ENCODE measurements at places on chromosomes 4 and X.
A peak's percentile ranks its signal among the peaks of the same experiment; 100 is the strongest.

- DNase-seq = no peak
These were observed 4.2 kb upstream of the HGFAC start for GRCh38 chr4:3437582-3437936.

DNA sequence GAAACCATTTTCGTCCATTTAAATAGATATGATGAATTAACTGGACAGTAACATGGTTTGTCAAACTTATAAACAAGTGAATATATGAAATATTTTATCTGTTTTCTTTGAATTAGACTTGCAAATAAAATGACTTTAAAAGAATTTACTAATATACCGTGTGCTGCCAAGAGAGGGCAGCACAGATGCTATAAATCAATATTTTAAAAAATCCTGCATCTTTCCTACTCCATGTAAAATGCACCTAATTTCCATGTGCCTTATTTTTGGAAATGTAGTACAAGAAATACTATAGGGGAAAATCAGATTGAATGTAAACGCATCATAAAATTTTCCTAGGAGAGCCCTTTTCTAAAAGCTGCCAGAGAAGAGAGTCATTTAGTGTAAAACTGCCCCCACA, 62.2 kb downstream of the PRKX start:
- DNase-seq = peak; percentile 32

GRCh38 chr4:159353422-159354116, 250.7 kb downstream of the RAPGEF2 start:
- no peak for DNase-seq

- DNase-seq = no peak
These were observed 708 bp downstream of the BCLAF3 start for GRCh38 chrX:19990151-19990555.

DNA sequence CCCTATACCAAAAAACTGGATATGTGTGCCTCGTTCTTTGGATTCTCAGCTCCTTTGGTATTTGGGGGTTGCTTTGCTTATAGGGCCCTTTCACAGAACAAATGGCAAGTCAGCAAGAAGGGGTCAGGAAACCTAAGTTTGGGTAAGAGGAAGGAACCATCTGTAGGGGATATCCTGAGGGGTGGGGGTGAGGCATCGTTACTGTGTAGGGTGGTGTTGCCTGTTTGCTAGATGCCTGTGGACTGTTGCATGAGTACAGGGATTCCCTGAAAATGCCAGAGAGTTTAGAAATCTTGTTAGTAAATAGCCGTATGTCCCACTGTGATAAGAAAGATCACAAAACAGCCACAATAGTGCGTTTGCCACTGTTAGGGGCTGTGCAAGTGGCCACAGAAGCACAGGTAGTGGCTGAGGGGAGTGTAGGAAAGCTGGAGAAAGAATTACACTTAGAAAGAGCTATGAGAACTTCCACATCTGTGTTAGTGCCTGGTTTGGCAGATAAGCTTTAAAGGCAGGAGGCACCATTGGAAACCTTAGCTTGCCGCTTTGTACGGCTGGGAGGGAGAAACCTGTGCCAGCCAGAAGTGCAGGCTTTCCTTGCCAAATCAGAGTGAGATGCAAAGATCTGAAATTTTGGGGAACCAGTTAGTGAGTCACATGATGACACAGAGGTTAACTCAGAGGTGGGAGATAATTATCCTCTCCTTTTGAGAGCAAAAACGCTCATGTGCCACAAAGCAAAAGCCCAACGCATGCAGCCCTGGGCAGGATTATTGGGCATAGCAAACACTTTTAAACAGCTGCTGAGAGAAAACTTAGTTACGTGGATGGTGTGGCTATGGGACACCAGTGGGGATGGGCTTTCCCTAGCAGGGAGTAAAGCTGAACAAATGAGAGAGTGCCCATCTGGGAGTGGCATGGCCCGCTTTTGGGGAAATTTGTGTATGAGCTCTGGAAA, 343.7 kb downstream of the ARAP2 start:
- no peak for DNase-seq

GRCh38 chrX:108245462-108245861, 153.9 kb downstream of the ATG4A start:
- no peak for DNase-seq

- DNase-seq = no peak
These were observed 188.4 kb downstream of the SLC7A11 start for GRCh38 chr4:138053641-138054301.

- no peak for DNase-seq
These were observed 267.2 kb downstream of the MAPK10 start for GRCh38 chr4:86092684-86093083.

DNA sequence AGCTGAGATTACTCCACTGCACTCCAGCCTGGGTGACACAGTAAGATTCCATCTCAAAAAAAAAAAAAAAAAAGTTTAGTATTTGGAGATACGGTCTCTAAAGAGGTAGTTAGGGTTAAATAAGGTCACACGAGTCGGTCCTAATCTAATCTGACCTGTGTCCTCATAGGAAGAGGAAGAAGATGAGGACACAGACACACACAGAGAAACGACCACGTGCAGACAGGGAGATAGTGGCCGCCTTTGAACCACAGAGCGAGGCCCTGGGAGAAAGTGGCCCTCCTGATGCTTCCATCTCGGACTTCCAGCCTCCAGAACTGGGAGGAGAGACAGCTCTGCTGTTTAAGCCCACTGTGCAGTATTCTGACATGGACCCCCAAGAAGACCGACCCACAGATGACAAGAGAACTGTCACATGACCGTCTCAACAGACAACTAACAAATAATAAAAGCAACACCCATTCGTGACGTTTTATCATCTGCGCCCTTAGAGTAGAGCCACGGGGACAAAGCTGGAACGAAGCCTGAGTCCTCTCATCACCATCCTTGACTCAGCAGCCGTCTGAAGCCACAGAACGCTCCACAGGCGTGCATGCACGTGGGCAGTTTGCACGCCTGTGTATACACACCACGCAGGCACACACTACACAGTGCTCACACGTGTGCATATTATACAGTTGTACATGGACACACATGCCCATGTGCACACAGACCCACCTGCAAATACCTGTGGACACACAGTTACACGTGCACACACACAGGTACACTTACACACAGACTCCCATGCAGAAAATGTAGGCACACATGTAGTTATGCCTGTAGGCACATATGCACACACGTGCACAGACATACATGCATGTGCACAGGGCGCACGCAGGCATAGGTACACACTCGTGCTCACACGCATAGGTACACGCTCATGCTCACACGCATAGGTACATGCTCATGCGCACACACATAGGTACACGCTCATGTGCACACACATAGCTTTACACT, 51.7 kb downstream of the FAM53A start:
- no peak for DNase-seq

DNA sequence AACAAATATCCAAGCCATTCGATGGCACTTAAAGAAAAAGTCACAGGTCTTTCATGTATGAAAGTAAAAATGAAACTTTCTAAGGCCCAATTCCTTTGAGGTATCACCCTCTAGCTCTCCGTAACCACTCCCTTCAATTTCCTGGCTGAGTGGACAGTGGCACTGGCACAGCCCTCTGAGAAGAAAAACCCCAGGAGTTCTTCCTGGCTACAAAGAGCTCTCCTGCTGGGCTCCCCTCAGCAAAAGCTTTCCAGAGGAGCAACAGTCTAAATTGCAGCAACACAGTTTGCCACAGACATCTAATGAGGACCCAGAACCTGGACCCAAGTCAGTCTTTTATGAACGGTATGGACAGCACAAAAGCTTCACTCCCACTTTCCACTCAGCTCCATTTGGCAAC, 71.8 kb downstream of the FUNDC1 start:
- no peak for DNase-seq

DNA sequence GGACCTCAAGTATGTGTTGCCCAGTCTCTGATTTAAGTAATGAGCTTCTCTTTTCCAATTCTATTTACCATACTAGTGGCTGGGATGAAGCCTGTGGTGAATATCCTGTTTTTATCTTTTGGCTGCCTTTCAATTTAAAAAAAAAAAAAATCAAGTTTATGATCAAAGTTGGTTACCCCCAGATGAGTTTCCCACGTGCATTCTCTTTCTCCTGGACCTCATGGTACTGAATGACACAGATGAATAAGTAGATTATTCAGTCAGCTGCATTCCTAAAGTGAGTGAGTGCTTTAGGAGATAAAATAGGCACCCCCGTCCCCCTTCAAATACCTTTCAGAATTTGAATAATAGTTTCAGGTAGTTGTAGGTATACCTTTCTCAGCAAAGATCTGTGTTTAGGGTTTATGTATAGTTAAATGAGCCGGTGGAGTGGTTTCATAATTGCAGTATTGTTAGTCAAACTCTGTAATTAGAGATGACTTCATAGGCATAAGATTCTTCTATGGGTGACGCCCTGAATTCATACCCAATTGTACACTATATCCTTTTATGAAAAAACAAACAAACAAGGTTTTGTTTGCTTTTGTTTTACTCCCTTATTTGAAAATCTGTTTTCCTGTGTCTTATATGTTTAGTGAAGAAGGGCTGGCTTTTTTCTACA, 41.9 kb downstream of the PLS3 start:
- no peak for DNase-seq

DNA sequence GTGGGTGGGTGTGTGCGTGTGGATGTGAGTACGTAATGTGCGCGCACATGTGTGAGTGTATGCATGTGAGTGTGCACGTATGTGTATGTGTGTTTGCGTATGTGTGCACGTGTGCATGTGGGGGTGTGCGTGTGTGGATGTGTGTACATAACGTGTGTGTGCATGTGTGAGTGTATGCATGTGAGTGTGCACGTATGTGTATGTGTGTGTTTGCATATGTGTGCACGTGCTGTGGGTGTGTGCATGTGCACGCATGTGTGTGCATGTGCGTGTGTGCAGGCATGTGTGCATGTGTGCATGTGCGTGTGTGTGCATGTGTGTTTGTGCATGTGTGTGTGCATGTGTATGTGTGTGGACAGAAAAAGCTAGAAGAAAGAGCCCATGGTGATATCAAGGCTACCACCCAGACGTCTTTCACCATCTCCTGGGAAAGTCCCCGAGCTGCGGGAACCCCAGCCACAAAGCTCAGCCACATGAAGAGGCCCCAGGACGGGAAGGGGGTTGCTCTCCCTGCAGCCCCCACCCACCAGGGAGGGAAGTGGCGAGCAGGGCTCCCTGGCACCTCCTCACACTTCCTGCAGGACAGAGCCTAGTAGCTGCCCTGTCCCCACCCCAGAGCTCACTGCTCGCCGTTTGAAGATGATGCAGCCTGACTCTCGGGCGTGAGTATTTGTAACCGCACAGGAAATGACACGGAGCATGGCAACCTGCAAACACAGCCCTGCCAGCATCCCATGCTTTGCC, 108.3 kb downstream of the DCTD start:
- peak; percentile 21 for DNase-seq

DNA sequence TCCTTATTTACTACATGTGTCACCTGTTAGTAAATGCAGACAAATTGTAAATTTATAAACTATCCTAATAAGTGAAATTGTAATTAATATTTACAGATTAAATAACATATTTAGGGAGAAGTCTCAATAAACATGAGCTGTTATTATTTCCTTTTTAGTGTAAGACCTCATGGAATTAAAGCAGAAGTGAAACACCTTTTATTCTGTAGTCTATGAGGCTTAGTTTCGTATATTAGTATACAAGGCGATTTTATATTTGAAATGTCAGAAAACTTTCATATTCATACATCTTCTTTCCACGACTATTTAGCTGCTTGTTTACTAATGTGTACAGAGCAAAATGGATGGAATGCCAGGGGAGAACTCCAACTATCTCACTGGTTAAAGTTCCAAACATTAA, 414.4 kb downstream of the ARHGAP24 start:
- no peak for DNase-seq

GRCh38 chr4:81651243-81651899, 179.7 kb upstream of the RASGEF1B start:
- no peak for DNase-seq

GRCh38 chr4:7048642-7049041, 5.5 kb downstream of the TADA2B start:
- no peak for DNase-seq

GRCh38 chrX:50889582-50889981, 21.0 kb upstream of the BMP15 start:
- DNase-seq = no peak

DNA sequence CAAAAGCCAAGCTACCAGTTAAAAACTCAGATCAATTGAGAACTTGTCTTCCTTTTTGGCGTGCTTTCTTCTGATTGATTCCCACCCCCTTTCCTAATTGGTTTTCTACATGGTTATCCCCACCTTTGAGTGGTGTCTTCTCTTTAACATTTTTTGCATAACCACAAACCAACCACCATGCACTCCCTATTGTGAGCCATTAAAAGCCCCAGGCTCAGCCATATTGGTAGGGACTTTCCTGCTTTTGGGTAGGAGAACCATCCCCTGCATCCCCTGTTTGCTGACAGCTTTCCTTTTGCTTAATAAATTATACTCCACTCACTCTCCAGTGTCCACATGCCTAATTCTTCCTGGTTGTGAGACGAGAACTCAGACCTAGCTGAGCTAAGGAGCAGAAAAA, 1651.4 kb upstream of the IGFBP7 start:
- DNase-seq = no peak

GRCh38 chr4:120491481-120491880, 424.8 kb upstream of the MAD2L1 start:
- no peak for DNase-seq

DNA sequence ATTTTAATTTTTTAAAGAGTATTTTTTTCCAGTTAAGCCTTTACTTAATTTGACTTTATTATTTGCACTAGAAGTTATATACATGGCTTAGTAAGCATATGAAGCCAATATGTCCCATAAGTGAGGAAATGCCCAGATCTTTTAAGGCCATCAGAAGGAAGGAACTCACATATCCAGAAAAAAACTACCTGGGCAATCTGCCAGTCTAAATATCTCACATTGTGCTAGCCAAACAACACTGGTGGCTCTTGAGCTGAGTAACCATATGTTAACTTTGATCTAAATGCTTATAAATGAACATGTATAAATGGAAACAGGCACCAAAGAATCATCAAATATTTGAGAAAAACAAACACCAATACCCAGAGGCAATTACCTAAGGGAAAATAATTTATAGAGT, 138.6 kb upstream of the APOOL start:
- no peak for DNase-seq

DNA sequence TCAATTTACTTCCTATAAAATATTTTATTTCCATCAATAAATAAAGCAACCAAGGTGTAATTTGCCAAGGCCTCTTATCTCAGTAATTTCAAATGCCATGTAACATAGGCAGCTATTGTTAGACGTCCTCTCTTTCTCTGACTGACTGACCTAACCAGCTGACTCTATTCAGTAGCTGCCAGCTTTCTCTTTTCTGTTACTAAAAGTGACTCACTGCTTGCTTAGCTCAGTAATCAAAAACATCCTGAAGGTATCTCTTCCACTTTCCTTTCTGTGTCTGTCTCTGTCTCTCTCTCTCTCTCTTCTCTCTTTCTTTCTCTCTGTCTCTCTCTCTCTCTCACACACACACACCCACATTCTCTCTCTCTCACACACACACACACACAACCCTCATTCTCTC, 134.2 kb downstream of the SPOCK3 start:
- DNase-seq = no peak

GRCh38 chrX:25144043-25144940, 128.5 kb upstream of the ARX start:
- peak; percentile 5 for DNase-seq

- DNase-seq = no peak
These were observed 54.9 kb downstream of the UBQLN2 start for GRCh38 chrX:56618323-56618722.

All from activated CD4-positive, alpha-beta T cell treated with anti-CD3 and anti-CD28 coated beads for 4 hours (primary cell).